PC-9 (cell line): ENCODE measurements at places on chromosomes 16 and 17. TPM values are rescaled to one million over a fixed set of nuclear protein-coding genes. Genes with fewer than 3 reads are reported as not detected.

SPATA22 gene
- not detected in 2 replicates for total RNA-seq

SMPD3 gene
- 0.30 and 0.94 TPM in 2 replicates for total RNA-seq

CSH2 gene
- not detected in 2 replicates for total RNA-seq

SULT1A1 gene
- 82.0 and 98.8 TPM in 2 replicates for total RNA-seq

- DNase-seq = no peak
These were observed 12.8 kb downstream of the FLYWCH2 start for GRCh38 chr16:2895813-2896212.

DNA sequence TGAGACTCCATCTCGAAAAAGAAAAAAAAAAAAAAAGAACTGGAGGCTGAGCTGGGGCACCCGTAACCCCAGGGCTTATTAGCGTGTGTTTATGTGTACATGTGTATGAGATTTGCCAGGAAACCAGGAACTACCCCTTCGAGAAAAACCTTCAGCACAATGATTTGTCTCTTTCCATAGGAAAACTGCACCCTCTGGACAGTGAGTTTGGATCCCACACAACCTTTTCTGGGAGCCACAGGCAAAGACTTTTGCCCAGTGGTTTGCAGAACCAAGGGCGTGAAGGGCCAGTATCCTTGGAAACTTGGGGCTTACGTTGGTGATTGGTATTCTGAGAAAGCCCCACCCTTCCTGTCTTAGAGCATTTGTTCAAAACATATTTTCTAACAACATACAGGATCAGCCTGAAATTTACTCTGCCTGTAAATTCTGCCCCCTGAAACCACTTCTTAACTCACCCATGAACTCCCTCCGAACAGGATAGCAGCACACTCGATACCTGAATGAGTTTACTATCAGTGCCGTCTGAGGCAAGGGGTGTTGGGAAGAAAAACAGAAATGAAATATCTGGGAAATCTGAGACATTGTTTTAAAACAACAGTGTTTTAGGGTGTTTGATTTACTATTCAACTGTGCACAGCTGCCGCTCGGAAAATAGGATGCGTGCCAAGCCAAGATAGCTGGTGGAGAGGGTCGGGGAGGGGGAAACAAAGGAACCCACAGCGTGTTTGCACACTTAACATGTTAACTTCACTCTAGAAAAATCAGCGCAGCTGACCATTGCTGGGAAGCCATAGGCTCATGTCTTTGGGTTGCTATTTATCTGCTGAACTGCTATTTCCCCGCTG is 40.2 kb upstream of the MAF start:
- no peak for DNase-seq

DNA sequence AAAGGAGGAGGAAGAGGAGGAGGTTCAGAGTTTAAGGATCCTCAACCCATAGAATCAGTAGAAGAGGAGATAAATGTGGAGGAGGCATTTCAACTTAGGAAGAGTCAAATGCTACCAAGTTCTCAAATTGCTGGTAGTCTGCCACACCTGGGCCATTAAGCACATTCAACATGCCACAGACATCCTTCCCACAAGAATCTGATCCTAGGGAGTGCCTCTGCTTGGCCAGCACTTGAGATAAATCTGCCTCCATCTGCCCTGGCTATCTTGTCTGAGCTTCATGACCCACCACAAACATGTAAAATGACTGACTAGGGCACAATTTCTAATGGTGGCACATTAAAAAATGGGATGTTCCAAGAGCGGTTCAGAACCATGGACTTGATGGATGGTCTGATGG is 37.3 kb upstream of the AXIN2 start:
- no peak for DNase-seq

DNA sequence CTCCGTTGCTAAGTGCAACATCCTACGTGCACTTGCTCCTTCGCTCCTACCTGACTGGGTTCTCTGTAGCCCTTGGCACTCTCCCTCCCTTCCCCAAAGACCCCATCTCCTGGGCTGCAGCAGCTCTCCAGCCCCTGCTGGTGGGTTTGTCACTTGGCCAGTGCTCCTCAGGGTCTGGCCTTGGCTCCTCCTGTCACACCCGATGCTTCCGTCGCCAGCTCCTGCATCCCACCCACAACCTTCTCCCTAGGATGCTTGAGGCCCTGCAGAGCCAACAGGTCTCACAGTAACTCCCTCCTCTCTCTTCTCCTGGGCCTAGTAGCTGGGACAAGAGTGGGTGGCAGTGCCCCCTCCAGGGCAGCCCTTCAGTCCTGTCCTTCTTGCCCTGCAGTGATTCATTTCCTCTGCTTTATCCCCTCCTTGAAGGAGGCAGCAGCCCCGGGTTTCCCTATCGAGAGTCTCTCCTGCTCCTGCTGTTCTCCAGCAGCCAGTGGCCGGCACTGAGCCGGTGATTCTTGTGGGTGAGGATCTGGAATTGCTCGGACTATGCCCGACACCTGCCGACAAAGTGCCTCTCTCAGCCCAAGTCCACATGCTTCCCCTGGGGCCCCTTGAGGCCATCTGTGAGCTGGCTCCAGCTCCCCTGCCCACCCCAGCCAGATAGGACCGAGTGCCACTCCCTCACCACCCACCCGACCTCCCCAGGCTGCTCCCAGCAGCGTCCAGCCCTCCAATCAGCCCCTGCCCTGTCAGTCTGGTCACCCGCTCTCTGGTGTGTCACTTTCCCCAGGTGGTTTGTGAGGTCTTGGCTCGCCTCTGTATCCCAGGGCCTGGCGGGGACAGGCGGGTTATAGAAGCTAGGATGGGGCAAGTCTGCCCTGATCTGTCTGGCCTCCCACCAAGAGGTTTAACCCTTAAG is 3.8 kb downstream of the LITAFD start:
- DNase-seq = no peak

DNA sequence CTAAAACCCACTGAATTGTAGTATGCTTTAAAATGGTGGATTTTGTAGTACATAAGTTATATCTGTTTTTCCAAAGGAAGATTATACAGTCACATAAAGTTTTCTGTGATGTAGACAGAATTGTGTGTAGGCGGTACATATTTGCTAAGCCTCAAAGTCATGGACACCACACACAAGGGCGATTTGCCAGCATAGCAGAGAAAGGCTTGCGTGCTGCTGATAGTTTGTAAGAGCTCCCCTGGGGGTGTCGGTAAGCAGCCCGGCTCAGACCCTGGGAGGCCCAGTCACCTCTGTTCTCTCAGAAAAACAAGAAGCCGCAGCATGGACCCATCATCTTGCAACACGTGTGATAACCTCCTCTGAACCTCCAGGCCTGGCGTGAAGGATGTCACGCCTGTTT is 38.3 kb upstream of the AKTIP start:
- no peak for DNase-seq

GRCh38 chr16:85138825-85139627 is 26.8 kb upstream of the CIBAR2 start:
- no peak for DNase-seq

DNA sequence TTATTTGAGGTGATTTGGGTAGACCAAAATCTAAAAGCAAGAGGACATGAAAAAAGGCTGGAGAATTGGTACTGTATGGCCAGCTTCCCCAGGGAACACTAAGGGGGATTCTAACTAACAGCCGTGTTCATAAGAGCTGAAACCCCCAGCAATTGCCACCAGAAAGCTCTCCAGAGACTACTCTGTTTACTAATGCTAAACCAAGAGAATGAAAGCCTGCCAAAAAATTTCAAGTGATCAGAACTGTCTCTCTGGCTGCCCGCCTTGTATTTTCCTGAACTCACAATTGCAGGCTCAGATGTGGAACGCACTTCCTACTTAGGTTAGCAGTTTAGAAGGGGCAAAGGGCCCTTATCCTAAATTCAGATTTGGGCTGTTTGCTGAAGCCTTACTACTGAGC is 24.1 kb downstream of the MYH10 start:
- no peak for DNase-seq

DNA sequence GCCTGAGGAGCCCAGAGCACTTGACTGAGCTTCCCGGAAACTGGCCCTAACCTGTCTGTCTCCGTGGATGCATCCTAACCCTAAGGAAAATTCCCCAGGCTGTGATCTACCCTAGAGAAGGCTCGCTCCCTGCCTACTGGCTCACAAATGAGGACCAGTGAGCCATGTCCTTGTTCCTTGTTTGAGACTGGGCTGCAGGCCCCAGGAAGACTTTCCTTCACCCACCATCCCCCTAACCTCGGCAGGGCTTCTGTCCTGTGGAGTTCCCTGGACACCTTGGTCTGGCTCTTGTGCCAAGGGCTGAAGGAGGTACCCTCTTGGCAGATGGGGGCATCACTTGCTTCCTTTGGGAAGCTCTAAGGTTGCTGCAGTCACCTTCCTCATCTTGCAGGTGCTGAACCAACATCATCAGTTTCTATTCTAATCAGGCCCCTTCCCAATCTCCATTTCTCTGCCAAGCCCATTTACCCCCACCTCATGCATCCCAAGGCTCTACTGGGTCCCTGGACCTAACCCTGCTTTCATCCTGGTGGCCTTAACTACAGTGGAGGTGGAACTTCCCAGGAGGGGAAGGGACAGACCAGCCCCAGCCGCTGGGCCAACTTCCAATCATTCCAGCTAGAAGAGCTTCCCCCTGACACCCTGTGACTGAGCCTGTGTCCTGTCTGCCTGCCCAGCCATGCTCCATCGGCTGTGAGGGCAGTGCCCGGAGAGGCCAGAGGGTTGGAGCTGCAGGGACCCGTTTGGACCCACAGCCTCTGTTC is 12.4 kb downstream of the RNF40 start:
- DNase-seq = no peak

- no peak for DNase-seq
These were observed 151.3 kb downstream of the CYB561 start for GRCh38 chr17:63294776-63295175.

- no peak for DNase-seq
These were observed 122.4 kb downstream of the HIC1 start for GRCh38 chr17:2177235-2177811.
